ENCODE measurements at places on chromosomes 3 and 15. TPM values are rescaled to one million over a fixed set of nuclear protein-coding genes. Genes with fewer than 3 reads are reported as not detected.

GMPPB gene
- 13.3 TPM for total RNA-seq

C3orf85 gene
- total RNA-seq, result not detected

GALNT15 gene
- total RNA-seq, result not detected

SERINC4 gene
- total RNA-seq, result not detected

CLSTN2 gene
- not detected for total RNA-seq

ENTPD3 gene
- 0.10 TPM for total RNA-seq

DPH6 gene
- total RNA-seq, result 9.1 TPM

GABRR3 gene
- under 0.01 TPM for total RNA-seq

LRRC3B gene
- 0.10 TPM for total RNA-seq

NR2F2 gene
- total RNA-seq, result not detected

ULK3 gene
- total RNA-seq, result 25.6 TPM

IL17RE gene
- total RNA-seq, result 0.10 TPM

CLDN18 gene
- under 0.01 TPM for total RNA-seq

DHX30 gene
- 49.1 TPM for total RNA-seq

PLA2G4F gene
- total RNA-seq, result not detected

LAMB2 gene
- total RNA-seq, result 3.1 TPM

Measured in mononuclear cell (primary cell).